ENCODE measurements at places on chromosomes 11 and 22.
A peak's percentile ranks its signal among the peaks of the same experiment; 100 is the strongest.

DNA sequence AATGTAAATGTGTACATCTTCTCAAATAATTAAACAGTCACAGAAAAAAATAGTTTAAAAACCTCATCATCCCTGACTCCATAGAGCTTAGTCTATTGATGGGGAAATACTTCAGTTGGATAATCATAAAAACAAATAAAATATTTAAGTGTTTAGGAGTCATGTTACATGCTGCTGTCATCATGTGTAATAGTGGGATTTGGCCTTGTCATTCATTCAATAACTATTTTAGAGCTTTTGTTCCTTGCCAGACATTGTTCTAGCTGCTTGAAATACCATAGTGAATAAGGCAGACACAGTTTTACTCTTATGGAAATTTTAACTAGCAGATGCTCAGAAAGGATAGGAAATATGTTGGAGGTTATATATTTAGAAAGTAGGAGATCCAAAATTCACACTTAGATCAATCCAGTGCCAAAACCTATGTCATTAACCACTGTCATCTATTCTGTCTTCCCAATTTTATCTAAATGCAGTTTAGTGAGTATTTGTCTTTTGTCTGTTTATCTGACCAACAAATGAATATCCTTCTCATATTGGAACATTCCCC lies 324.7 kb downstream of the CASP12 start:
- DNase-seq = no peak

DNA sequence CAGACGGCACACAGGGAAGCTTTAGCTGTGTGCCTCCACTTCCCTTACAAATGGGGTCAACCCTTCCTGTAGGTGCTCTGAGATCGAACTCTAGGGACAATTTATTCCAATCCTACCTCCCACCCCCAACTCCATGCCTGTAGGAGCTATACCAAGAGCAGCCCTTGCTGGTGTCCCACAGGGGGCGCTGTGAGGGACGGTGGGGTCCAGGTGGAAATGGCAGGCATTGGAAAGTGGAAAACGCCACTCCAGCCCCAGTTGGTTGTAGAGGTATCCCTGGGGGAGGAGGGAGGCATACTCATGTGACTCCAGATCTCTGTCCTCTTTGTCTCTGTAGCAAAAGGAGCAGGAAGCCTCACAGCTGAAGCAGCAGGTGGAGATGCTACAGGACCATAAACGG lies 161.3 kb downstream of the MYO18B start:
- no peak for DNase-seq

DNA sequence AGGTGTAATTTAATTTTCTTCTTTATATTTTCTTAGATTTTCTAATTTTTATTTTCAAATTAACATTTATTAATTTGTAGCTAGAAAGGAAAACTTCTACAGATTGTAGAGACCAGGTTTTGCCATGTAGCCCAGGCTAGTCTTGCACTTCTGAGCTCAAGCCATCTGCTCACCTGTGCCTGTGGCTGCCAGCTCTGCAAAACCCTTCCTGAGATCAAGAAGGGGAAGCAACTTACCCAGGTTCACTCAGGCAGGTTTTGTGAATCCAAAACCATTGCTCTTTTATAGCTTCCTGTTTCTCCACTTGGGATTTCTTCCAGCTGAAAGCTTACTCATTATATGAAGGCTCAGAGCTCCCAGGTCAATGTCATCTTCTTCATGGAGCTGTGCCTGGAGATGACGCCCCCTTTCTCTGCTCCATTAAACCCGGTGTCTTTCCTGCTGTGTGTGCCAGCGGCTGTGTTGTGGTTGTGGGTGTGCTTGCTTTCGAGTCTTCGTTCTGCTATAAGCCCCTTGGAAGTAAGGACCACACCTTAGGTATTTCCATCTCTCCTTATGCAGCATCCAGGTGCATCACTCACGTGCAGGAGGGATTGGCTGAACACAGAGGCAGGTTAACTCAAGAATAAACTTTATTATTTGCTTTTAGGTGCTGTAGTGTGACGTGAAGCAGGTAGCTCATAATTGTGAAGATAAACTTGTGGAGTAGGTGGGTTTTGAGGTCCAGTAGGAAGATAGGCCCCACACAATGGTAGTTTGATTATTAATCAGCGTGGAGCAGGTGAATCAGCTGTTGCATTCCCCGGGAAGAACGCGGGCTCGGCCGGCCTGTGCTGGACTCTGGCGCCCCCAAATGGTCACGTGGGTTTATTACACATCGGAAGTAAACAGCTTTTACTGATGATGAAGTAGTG lies 42.2 kb upstream of the INCENP start:
- DNase-seq = peak; percentile 43

GRCh38 chr11:877565-877964 lies 33.0 kb downstream of the CHID1 start:
- no peak for DNase-seq

- no peak for DNase-seq
Measured at GRCh38 chr11:35239471-35240075, 100.6 kb downstream of the CD44 start.

- DNase-seq = no peak
Measured at GRCh38 chr22:24601217-24602104, 1.5 kb upstream of the GGT1 start.

- DNase-seq = no peak
Measured at GRCh38 chr11:1830322-1831223, 4.2 kb upstream of the SYT8 start.

- DNase-seq = no peak
Measured at GRCh38 chr11:76901144-76901543, 40.4 kb downstream of the ACER3 start.

DNA sequence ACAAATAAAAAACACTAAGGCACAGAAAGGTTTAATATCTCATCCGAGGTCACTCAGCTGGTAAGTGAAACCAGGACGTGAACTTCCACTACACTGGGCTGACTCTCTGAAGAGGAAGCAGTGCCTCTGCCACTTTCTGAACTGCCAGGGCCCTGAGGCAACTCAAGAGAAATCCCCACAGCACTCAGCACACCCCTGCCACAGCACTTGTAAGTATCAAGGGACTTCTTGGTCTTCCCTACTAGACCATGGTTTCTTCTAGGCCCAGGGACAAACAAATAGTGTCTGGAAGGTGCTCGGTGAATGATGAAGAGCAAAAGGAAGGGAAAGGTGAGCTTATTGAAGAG lies 49.7 kb downstream of the RPL27A start:
- no peak for DNase-seq

DNA sequence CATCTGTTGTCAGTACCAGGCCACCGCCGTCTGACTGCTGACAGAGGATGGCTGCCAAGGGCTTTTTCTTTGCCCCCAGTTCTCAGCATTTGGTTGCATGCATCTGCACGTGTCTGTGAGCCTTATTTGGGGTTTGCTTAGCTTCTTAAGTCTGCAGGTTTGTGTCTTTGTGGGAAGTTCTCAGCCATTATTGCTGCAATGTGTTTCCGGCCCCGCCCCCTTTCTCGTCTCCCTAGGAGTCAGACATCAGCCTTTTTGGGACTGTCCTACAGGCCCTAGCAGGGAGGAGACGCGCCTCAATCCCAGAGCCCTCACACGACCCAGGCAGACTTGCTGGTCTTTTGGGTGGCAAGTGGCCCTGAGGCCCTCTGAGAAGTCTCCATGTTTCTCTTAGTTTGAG lies 8.0 kb downstream of the MOB2 start:
- DNase-seq = no peak

DNA sequence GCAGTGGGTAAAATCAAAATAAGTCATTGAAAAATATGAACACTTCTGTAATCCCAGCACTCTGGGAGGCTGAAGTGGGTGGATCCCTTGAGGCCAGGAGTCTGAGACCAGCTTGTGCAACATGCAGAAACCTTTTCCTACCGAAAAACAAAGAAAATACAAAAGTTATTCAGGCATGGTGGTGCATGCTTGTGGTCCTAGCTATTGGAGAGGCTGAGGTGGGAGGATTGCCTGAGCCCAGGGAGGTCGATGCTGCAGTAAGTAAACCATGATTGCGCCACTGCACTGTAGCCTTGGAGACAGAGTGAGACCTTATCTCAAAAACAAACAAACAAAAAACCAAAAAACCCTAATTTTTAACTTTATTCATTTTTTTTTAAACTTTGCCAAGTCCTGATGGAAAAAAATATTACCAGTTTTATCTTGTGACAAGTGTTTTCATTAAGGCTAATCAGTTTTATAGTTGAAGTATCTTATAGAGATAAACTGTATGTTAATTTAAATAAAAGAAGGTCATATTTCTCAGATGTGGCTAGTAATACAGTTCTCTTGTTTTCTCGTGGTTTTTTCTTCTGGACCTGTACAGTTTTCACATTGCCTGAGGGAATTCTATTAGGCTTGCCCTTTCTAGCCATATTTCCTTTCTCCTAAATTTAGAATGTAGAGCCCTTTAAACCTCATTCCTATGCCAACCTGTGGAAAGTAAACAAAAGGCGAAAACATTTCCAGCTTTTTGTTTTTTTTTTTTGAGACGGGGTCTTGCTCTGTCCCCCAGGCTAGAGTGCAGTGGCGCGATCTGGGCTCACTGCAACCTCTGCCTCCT lies 9.4 kb downstream of the HIPK3 start:
- DNase-seq = no peak

DNA sequence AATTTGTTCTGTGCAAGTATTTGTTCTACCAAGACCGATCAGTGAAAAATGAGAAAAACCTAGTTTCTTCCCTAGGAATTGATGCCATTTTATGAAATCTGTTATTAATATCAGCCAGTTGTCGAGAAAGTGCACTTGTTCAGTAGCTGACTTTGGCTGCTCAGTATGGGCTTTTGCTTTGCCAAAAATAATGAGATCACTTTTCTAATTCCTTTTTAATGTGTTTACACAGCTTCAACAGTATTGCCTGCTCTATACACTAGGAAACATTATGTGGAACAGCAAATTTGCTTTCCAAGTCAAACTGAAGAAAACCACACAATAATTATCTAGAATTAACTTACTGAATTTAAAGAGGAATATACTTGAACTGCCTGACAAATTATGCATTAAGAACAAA lies 34.4 kb downstream of the SCUBE2 start:
- no peak for DNase-seq

DNA sequence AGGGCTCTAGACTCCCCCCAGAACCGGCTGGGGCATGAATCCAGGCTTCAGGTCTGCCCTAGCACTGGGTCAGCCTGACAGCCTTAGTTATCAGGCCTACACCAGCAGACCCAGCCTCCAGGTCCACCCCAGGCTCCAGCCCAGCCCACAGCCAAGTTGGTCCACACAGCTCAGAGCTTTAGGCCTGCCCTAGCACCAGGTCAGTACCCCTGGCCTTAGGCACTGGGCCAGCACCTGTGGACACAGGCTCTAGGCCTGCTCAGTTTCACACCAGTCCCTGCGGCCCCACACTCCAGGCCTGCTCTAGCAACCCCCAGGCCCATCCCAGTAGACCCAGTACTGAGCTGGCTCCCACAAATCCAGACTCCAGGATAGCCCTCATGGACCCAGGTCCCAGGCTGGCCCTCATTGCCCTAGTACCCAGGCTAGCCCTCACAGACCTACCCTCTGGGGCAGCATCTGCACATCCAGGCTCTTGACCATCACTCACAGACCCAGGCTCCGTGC lies 52.7 kb downstream of the CLPB start:
- DNase-seq = no peak

DNA sequence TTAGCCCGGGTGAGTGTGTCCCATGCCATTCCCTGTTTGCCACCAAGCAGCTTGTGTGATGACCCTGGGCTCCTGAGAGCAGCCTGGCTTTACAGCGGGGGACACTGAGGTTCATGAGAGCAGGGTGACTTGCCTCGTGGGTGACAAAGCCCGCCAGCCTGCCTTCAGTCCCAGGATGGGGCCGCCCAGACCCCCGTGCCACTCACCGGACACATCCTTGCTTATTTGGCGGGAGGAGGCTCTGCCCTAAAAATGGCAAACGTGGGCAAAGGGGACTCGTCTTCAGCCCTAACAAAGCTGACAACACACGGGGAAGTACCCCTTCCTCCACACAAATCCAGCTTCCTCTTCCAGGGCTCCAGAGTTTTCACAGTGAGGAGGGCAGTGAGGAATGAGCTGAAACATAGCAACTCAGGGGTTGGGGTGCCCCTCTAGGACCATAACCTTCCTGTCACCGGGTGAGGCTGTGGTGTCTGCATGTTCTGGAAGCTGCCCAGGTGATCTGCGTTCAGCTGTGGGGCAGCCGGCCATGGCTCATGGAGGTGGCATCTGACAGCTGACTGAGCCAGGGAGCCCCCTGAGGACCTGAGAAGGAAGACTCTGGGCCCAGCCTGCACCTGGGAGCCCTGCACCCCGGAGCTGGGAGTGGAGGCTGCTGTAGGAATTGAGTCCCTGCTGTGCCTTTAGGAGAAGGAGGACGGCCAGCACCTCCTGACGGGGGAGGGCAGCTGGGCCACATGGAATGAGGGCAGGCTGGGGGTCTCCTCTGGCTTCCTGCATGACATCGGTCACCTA lies 16.7 kb downstream of the RIBC2 start:
- DNase-seq = no peak

DNA sequence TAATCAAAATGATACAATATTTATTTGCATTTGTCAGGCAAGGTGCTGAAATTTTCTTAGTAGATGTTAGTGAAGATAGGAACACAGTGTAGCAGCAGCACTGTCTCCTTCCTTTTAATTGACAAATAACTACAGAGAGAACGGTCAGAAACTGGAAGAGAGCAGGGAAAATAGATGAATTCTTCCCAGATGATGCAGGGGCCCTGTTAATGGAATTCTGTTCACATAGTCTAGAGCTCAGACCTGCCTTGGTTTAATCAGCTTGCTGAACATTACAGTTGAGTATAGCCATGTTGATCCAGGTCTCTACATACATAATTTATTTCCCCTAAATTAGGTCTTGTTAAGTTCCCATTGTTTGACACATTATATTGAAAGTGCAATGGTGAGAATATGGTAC lies 127.4 kb downstream of the SLC17A6 start:
- no peak for DNase-seq

GRCh38 chr22:42217019-42217751 lies 53.3 kb downstream of the TCF20 start:
- DNase-seq = no peak

- no peak for DNase-seq
Measured at GRCh38 chr11:85391141-85391540, 236.0 kb downstream of the DLG2 start.

GRCh38 chr11:128936606-128937251 lies 5.9 kb downstream of the TP53AIP1 start:
- DNase-seq = no peak
